ENCODE measurements at places on chromosomes 2 and 18. TPM values are rescaled to one million over a fixed set of nuclear protein-coding genes. Genes with fewer than 3 reads are reported as not detected.

Gene FOXI3
- total RNA-seq, result not detected

GRCh38 chr2:112166806-112167499 lies 28.8 kb downstream of the FBLN7 start:
- no peak for DNase-seq

DNA sequence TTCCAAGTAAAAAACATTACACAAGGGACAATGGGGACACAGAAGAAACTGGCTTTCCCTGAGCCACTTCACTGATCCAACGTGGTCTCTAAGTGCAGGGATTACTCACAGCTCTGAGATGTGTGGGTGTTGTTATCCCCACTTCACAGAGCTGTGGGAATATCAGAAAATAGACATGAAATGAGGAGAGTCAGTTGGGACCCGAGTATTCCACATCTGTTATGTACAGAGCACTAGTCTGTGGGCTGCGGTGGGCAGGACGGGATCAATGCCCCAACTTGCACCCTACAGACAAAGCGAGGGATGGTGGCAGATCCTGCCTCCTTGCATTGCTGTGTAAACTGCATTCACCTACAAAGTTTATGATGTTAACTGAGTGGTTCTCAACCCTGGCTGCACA lies 11.7 kb downstream of the LAMA1 start:
- DNase-seq, result no peak

- DNase-seq, result no peak
These were observed 28.6 kb downstream of the ZNF407 start for GRCh38 chr18:74626049-74626874.

DNA sequence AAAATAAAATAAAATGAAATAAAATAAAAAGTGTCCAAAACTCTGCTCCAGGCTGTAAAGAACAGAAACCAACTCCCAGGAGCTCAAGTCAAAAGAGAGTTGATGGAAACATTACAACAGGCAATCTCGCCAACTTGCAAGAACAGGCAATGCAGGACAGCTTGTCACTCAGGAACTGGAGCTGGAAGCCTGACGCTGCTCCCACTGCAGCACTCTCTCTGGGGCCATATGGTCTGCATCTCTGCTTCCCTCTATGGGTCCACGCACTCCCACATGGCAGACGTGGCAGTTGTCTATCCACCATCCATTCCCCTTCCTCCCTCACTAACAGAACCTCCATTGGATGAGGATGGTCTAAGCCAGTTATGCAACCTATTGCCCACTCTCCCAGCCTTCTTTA lies 23.3 kb upstream of the ARPC2 start:
- no peak for DNase-seq

DNA sequence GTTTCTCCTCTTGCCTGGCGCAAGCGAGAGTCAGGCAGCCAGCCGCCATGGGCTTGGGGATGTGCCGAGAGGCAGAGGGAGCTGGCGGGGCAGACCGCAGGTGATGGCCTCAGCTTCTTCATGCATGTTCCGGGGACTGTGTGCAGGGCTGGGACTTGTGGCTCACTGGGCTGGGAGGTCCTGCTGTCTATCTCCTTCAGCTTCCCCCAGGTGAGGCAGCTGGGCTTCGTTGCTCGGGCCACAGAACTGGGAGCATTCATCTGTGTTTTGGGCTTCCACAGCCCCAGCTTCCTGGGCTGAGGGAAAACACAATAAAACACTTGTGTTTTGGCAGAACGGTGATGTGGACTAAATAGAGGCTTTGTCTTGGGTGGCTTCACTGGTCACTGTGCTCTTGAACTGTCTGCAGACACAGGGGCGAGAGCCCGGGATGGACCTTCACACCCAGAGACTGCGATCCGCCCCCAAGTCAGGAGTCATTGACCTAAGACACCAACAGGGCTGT lies 93.5 kb downstream of the DYSF start:
- no peak for DNase-seq

DNA sequence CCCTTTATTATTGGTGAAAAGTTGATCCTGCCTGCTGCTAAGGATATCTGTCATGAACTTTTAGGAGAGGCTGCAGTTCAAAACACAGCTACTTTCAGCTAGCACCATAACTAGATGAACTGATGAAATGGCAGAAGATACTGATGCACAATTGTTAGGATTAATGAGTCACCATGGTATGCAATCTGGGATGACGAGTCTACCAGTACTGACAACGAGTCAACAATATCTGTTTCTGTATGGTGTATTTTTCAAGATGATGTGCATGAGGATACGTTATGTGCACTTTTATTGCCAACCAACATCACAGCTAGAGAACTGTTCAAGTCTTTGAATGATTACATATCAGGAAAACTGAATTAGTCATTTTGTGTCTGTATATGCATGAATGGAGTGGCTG lies 68.7 kb downstream of the NETO1 start:
- no peak for DNase-seq

DNA sequence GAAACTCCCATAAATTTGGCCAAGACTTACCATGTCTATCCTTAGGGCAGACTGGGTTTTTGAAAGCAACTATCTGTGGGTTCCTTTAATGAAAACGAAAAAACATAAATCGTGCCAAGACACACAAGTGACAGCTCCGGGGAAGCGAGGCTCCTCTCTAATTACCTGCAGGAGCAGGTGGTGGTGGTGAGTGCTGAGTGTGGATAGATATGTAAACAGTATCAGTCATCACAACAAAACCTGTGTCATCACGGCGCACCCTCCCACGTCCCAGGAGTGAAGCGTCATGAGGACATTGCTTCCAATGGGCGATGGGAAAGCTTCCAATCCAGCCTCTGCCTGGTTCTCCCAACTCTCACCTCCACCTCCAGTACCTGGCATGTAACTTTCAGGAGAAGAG lies 31.3 kb downstream of the ACKR3 start:
- no peak for DNase-seq

Gene ATRAID
- 177 TPM for total RNA-seq

GRCh38 chr2:4964579-4964978 lies 727.6 kb upstream of the SOX11 start:
- no peak for DNase-seq

DNA sequence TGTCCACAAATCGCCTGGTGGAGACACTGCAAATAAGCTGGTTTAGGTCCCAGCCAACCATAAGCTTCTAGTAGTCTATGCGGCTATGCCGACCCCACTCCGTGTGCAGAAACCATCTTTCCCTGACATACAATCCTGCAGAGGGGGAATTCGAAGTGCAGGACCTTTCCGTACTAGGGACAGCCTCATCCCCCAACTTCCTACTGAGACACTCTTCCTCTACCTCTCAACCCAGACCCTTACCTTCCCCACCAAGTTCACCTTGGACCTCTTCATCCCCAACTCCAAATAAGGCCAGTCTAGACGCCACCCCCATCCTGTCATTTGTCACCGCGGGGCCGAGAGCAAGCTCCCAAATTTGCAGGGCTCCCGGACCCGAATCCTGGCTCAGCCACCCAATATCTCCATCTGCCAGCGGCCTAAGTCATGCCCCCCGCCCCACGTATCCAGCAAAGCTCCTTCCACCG lies 496 bp downstream of the SUCLG1 start:
- DNase-seq, result no peak

DNA sequence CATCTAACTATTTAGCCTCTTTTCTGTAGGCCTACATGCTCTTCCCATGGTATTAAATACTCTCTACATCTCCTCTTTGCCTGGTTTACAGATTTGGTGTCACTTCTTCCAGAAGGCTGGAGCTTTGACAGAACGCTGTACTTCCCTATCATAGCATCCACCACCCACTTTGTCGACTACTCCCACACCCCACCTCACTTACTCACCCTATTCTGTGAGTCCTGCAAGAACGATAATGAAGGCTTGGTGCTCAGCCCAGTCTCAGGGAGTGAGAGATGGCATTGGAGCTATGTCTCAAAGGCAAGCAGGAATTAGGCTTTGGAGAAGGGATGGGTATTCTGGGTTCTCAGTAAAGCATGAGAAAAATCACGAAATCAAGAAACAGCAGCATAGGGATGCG lies 20.3 kb upstream of the KDM3A start:
- DNase-seq, result no peak

Gene UGT1A8
- total RNA-seq, result not detected

DNA sequence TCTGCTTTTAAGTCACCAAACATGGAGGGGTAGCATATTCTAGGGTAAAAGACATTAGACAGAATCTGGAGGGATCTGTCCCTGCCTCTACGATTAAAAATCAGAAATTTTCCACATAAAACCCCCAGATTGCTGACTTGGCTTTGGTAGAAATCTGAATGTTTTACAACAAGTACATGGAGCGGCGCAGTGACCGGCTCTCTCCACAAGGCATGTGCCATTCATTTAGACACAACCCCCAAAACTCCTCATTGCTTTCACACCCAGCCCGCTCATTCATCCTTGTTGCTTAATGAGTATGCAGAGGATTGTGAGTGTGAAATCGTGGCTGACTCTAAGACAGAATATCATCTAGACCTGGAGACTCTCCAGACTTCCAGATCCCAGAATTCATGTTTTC lies 140.6 kb downstream of the CNTNAP5 start:
- no peak for DNase-seq

- no peak for DNase-seq
These were observed 15.4 kb upstream of the TET3 start for GRCh38 chr2:73969356-73969755.

- no peak for DNase-seq
These were observed 1.5 kb downstream of the TTC32 start for GRCh38 chr2:19899985-19900930.

- DNase-seq, result no peak
These were observed 191.1 kb downstream of the CDH2 start for GRCh38 chr18:27985832-27986231.

DNA sequence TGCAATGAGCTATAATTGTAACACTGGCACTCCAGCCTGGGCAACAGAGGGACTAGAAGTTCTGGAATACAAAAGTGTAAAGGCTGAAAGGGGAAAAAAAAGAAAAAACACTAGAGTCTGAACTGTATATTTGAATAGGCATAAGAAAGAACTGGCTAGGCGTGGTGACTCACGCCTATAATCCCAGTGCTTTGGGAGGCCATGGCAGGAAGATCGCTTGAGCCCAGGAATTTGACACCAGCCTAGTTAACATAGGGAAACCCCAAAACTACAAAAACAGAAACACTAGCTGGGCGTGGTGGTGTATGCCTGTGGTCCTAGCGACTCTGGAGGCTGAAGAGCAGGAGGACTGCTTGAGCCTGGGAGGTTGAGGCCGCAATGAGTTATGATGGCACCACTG lies 70.6 kb downstream of the SAP130 start:
- no peak for DNase-seq

- DNase-seq, result peak; percentile 89
These were observed 16.5 kb downstream of the TWIST2 start for GRCh38 chr2:238864207-238865014.

DNA sequence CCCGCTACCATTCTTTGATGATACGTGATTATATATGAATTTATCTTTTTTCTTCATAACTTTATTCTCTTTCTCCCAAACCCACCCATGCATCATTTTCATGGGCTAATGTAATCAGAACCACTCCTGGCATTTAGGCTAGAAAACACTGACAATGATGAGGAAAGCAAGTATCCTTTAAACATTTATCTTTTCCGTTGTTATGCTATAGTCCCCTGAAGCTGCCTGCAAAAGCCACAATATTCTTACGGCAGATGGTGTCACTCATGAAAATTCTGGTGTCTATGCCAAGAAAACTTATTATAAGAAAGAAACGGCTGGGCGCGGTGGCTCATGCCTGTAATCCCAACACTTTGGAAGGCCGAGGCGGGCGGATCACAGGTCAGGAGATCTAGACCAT lies 221.8 kb upstream of the CTAGE1 start:
- no peak for DNase-seq

GRCh38 chr2:184270660-184271059 lies 327.7 kb upstream of the ZNF804A start:
- DNase-seq, result no peak

Gene GPAT2
- 1.7 TPM for total RNA-seq

All from right cardiac atrium (tissue), 5 donors.